Colonic mucosa (tissue), 4 donors: ENCODE measurements at places on chromosomes 12 and 14. TPM values are rescaled to one million over a fixed set of nuclear protein-coding genes. Genes with fewer than 3 reads are reported as not detected.

HEATR5A gene
- total RNA-seq, result 45.5 TPM

ENO2 gene
- total RNA-seq, result 7.6 TPM

NDUFA9 gene
- total RNA-seq, result 184 TPM

CELA1 gene
- not detected for total RNA-seq

DNA sequence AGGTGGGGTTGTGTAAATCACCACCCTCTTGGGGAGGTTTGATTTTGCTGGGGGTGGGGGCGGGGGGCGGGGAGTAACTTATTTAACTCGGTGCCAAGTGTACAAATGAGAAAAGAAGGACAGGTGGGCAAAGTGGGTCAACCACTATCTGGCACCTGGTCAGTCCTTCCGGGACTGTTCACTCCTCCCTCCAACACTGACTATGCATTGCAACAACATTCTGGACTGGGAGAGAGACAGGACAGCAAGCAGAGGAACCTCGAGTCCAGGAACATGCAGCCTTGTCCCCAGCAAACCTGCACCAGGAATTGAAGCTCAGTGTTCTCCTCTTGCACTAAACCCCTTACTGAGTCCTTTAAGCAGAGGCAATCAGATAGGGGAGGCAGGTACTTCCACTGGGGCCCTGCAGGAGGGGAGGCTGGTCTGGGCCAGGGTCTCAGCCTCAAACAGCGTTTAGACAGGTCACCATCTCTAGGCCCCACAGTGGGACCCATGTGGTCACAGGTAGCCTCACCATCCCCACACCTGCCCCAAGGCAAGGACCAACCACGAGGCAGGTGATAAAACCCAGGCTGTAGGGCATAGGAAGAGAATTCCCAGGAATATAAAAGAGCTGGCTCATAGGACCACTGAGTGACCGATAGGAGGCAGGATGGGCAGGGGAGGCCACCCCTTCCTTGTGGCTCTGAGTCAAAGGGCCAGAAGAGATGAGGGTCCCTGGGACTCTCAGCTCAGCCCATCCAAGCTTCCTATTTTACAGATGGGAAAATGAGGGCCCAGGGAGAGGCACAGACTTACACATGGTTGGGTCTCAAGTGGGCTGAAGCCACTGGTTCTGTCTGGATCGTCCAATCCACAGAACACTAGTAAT is 9.8 kb downstream of the CCDC85C start:
- H3K27me3 ChIP-seq, result no peaks in the 10 kb centered on the region
- no peak overlapping the region for H3K4me3 ChIP-seq
- peaks cover 28% of the 10 kb centered on the region for H3K4me1 ChIP-seq
- no peaks in the 10 kb centered on the region for H3K36me3 ChIP-seq

DNA sequence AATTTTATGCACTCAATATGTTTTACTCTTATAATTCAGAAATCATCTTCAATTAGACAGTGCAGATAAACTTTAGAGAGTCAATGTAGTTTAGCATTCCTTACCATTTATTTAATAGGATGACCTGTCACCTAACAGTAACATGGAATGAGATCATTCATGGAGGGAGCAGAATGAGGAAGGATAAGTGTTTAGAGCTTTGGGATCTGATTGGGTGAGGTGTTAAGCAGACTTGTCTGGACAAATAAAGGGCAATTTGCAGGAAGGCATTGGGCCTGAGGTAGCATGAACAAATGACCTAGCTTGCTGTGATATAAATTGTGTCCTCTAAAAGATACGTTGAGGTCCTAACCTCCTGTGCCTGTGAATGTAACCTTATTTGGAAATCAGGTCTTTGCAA is 187.4 kb downstream of the C12orf42 start:
- no peak overlapping the region for H3K4me3 ChIP-seq
- H3K36me3 ChIP-seq, result no peaks in the 10 kb centered on the region
- H3K4me1 ChIP-seq, result no peaks in the 10 kb centered on the region
- no peak overlapping the region for H3K27ac ChIP-seq

DNA sequence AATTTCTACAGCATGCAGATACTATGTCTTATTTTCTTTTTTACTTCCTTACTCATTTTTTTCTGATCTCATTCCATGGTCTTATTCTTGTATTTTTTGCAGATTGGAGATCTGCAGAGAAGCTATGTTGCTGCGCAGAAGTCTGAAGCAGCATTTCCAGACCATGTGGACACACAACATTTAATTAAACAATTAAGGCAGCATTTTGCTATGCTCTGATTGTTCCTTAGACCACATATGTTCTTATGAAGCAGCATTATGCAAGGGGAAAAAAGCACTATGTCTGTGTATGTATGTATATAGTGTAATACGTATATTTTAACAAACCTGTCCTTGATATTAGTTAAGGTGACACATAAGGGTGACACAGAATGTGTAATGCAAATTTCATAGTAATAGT is 52.7 kb downstream of the TTC8 start:
- no peak overlapping the region for H3K27ac ChIP-seq
- no peaks in the 10 kb centered on the region for H3K27me3 ChIP-seq
- no peak for DNase-seq
- no peaks in the 10 kb centered on the region for H3K36me3 ChIP-seq
- no peaks in the 10 kb centered on the region for H3K4me1 ChIP-seq
- H3K4me3 ChIP-seq, result no peak overlapping the region

DNA sequence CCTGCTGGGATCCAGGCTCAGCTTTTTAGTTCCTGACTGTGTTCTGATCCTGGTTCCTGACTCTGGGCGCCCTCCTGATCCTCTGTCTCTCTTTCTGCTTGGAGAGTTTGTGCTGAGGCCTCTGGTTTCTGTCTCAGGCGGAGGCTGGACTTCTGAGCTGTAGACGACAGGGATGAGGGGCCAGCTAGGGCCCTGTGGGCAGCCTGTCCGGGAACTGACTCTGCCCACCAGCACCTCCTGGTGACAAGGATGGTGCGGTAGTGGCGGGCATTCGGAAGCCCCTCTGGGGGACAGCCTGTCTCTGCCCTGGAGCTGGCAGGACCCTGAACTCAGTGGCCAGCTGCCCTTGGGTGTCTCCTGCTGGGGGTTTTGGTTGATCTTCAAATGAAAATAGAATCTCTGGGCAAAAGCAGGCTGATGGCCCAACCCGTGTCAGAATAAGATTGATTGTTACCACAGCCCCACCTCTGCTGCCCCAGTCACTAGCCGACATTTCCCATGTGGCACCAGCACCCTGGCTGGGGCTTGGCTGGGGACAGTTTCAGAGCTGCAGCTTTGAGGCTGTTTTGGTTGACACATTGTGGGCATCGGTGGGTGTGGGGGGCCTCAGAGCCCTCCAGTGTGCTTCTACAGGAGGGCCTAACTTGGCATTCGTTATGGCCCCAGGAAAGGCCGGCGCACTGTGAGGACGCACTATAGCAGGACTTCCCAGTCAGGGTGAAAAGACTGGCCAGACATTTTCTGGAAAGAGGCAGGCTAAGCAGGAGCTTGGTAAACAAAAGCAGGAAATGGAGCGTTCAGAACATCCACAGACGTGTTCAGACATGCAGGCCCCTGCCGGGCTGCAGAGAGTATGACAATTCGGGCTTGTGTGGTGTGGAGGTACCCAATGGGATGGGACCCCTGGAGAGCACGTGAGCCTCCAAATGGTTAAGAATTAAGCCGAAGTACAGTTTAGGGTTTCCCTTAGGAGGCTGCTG is 16.2 kb downstream of the KRT80 start:
- H3K4me3 ChIP-seq, result no peak overlapping the region
- H3K27me3 ChIP-seq, result no peaks in the 10 kb centered on the region
- no peak for DNase-seq

DNA sequence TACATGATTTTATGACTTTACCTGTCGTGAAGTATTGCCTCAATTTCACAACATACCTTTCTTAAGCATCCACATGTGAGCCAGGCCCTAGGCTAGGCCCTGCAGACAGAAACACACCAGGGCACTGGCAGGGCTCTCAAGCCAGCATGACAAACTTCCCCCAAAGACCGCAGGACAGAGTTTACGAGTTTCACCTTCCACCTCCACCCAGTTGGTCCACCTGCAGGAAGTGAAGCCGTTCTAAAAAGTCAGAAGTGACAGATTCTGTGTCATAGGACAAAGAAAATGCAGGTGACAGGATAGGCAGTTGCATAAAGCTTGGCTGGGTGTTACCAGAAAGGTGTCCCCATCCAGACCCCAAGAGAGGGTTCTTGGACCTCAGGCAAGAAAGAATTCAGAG is 382.3 kb downstream of the PCNX1 start:
- no peaks in the 10 kb centered on the region for H3K36me3 ChIP-seq
- no peaks in the 10 kb centered on the region for H3K27me3 ChIP-seq

- H3K4me3 ChIP-seq, result no peak overlapping the region
- DNase-seq, result no peak
- H3K4me1 ChIP-seq, result no peaks in the 10 kb centered on the region
- H3K36me3 ChIP-seq, result no peaks in the 10 kb centered on the region
Observed at GRCh38 chr12:31850268-31850667, 108.9 kb upstream of the RESF1 start.

GRCh38 chr14:20982646-20983369 is 7.0 kb upstream of the METTL17 start:
- no peak overlapping the region for H3K27ac ChIP-seq
- no peaks in the 10 kb centered on the region for H3K4me1 ChIP-seq
- H3K27me3 ChIP-seq, result no peaks in the 10 kb centered on the region
- no peak overlapping the region for H3K4me3 ChIP-seq
- H3K36me3 ChIP-seq, result no peaks in the 10 kb centered on the region
- no peak for DNase-seq

GRCh38 chr14:61927060-61927459 is 164.8 kb downstream of the SNAPC1 start:
- no peak overlapping the region for H3K4me3 ChIP-seq
- H3K27me3 ChIP-seq, result no peaks in the 10 kb centered on the region
- no peaks in the 10 kb centered on the region for H3K36me3 ChIP-seq

- no peaks in the 10 kb centered on the region for H3K36me3 ChIP-seq
- H3K4me1 ChIP-seq, result no peaks in the 10 kb centered on the region
- no peak overlapping the region for H3K27ac ChIP-seq
- no peaks in the 10 kb centered on the region for H3K27me3 ChIP-seq
- H3K4me3 ChIP-seq, result no peak overlapping the region
- no peak for DNase-seq
Observed at GRCh38 chr14:50605766-50606165, 45.8 kb downstream of the ATL1 start.

DNA sequence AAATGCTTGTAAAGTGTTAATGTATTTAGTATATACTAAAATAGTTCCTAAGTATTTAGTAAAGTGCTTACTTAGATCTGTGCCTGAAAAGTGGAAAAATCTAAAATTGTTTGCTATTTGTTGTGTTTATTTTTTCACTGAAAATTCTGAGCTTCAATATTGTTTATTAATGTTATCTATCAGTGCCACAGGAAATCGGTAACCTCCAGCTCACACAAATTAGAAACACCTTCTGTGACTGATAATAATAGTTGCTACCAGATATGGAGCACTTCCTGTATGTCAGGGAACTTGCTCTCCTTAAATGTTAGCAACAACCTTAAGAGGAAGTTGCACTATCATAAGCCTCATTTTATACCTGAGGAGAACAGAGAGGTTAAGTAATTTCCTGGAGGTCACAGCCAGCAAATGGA is 723 bp upstream of the LRP10 start:
- peaks cover 17% of the 10 kb centered on the region for H3K36me3 ChIP-seq
- no peaks in the 10 kb centered on the region for H3K27me3 ChIP-seq
- H3K27ac ChIP-seq, result peak overlapping the region; percentile 99
- no peak for DNase-seq
- H3K4me3 ChIP-seq, result peak overlapping the region; percentile 57
